Activated CD8-positive, alpha-beta T cell treated with anti-CD3 and anti-CD28 coated beads, Interleukin-2, amount 10 ng/mL, durations not matched to agents 7 days and 5 days (primary cell): ENCODE measurements at places on chromosomes 2 and 18. TPM values are rescaled to one million over a fixed set of nuclear protein-coding genes. Genes with fewer than 3 reads are reported as not detected.

- H3K4me3 ChIP-seq: no peak overlapping the region
- no peaks in the 10 kb centered on the region for H3K27me3 ChIP-seq
- no peak overlapping the region for H3K27ac ChIP-seq
- H3K36me3 ChIP-seq: no peaks in the 10 kb centered on the region
- DNase-seq: no peak
- H3K4me1 ChIP-seq: no peaks in the 10 kb centered on the region
These were observed 148.0 kb upstream of the SKOR2 start for GRCh38 chr18:47399475-47399874.

GRCh38 chr2:197606180-197606579 lies 69.2 kb downstream of the RFTN2 start:
- H3K4me1 ChIP-seq: peaks cover 2% of the 10 kb centered on the region
- H3K27ac ChIP-seq: no peak overlapping the region
- no peak for DNase-seq
- H3K4me3 ChIP-seq: no peak overlapping the region
- H3K27me3 ChIP-seq: peaks cover 10% of the 10 kb centered on the region

GRCh38 chr2:142044197-142044596 lies 86.6 kb downstream of the LRP1B start:
- no peak overlapping the region for H3K4me3 ChIP-seq
- no peaks in the 10 kb centered on the region for H3K36me3 ChIP-seq
- no peak overlapping the region for H3K27ac ChIP-seq
- H3K27me3 ChIP-seq: no peaks in the 10 kb centered on the region

DNA sequence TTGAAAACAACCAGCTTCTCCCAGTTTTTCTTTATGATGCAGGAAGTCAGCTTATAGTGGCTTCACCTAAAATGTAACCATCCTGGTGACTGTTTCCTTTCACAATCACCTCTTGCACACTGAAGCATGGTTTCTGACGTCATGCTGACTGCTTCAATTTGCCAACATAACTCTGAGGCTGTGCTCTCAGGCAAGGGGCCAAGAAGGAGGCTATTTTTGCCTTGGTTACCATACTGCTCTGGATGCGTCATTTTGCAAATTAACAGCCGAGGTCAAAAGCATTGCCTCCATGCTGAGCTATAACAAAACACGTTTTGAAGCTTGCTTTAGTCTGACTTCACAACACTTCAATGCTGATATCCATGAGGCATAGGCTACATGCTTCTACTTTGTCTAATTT lies 397.8 kb downstream of the METTL4 start:
- H3K36me3 ChIP-seq: no peaks in the 10 kb centered on the region
- H3K27me3 ChIP-seq: no peaks in the 10 kb centered on the region
- H3K27ac ChIP-seq: no peak overlapping the region
- DNase-seq: no peak
- H3K4me1 ChIP-seq: no peaks in the 10 kb centered on the region

The B3GNT7 gene
- 0.26 TPM for total RNA-seq

DNA sequence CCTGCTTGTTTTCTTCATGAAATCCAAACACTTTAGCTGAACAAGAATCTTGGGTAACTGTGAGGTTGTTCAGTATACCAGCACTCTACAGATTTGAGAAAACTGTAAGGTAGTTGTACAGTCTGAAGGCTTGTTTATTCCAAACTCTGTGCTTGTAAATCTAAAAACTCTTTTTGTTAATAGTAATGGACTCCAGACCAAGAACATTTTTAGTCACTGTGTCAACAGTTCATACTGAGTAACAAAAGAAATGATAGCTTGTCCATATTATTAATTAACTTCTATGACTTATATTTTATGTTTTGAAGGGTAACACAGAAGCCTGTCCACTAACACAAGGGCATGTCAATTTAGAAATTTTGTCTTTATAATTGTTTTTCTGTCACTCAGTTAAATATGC lies 72.2 kb upstream of the KYNU start:
- H3K4me1 ChIP-seq: no peaks in the 10 kb centered on the region
- no peak overlapping the region for H3K4me3 ChIP-seq
- H3K27ac ChIP-seq: no peak overlapping the region
- H3K27me3 ChIP-seq: no peaks in the 10 kb centered on the region

- H3K4me3 ChIP-seq: no peak overlapping the region
- H3K36me3 ChIP-seq: no peaks in the 10 kb centered on the region
- peaks cover 29% of the 10 kb centered on the region for H3K4me1 ChIP-seq
- no peak for DNase-seq
- no peak overlapping the region for H3K27ac ChIP-seq
These were observed 5.8 kb upstream of the TLK1 start for GRCh38 chr2:171166328-171166983.

DNA sequence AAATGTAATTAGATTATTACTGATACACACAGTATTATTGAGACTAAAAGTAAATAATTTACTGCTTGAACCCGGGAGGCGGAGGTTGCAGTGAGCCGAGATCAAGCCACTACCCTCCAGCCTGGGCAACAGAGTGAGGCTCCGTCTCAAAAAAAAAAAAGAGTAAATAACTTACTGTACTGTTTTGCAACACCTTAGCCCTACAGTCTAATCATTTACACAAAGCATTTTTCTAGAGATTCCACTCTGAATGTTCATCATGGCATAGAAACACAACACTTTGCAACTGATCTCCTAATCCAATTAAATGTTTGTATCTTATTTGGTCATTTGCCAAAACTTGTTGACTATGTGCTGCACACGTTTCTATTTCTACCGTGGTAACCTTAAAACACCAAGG lies 23.4 kb upstream of the RMP24 start:
- no peaks in the 10 kb centered on the region for H3K36me3 ChIP-seq
- no peak overlapping the region for H3K4me3 ChIP-seq
- no peak for DNase-seq
- no peak overlapping the region for H3K27ac ChIP-seq
- peaks cover 10% of the 10 kb centered on the region for H3K27me3 ChIP-seq
- peaks cover 3% of the 10 kb centered on the region for H3K4me1 ChIP-seq

DNA sequence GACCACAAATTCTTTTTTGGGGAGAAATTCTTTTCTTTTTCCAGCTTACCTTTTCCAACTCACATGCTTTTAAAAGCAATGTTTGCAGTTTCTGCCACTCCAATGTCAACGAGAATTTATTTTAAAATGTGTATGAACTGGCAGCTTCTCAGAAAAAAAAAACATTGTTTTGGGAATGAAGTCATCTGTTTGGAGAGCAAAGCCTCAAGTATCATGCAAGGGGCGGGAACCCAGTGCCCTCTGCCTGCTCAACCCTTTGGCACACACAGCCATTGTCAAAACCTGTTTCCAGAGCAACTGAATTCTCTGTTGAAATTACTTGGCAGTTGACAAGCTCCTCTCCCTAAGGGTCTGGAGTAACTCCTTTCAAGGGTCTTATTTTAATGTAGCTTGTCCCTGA lies 128.5 kb downstream of the QPCT start:
- no peak for DNase-seq
- no peak overlapping the region for H3K27ac ChIP-seq
- H3K4me3 ChIP-seq: no peak overlapping the region
- no peaks in the 10 kb centered on the region for H3K36me3 ChIP-seq
- H3K27me3 ChIP-seq: no peaks in the 10 kb centered on the region

- no peak overlapping the region for H3K4me3 ChIP-seq
- H3K4me1 ChIP-seq: no peaks in the 10 kb centered on the region
These were observed 128.6 kb downstream of the KCTD1 start for GRCh38 chr18:26419746-26420145.

The OTOS gene
- total RNA-seq: not detected

DNA sequence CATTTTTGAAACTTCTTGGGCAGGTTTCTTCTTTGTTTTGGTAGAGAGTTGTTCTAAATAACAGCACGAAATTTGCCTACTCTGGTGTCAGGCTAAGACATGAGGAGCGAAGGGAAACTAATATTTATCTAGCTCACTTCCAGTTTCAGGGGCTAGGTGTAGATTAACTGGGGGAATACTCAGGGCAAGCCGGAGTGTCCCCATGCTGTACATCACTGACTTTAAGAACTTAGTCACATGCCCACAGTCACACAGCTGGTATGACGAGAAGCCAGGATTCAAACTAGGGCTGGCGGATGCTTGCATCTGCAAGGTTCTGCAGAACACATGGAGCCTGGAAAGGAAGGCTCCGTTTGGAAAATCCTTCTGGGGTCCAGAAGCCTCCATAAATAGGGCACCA lies 133.3 kb downstream of the ALPK2 start:
- H3K4me1 ChIP-seq: peaks cover 9% of the 10 kb centered on the region
- no peaks in the 10 kb centered on the region for H3K36me3 ChIP-seq
- no peak for DNase-seq
- peaks cover 35% of the 10 kb centered on the region for H3K27me3 ChIP-seq
- H3K4me3 ChIP-seq: no peak overlapping the region

- no peak for DNase-seq
- no peaks in the 10 kb centered on the region for H3K4me1 ChIP-seq
- H3K36me3 ChIP-seq: no peaks in the 10 kb centered on the region
- H3K27ac ChIP-seq: no peak overlapping the region
- H3K4me3 ChIP-seq: no peak overlapping the region
- H3K27me3 ChIP-seq: peaks cover 26% of the 10 kb centered on the region
These were observed 121.7 kb upstream of the SMAD2 start for GRCh38 chr18:48051945-48052840.

The MRO gene
- total RNA-seq: not detected

The RESP18 gene
- total RNA-seq: not detected

DNA sequence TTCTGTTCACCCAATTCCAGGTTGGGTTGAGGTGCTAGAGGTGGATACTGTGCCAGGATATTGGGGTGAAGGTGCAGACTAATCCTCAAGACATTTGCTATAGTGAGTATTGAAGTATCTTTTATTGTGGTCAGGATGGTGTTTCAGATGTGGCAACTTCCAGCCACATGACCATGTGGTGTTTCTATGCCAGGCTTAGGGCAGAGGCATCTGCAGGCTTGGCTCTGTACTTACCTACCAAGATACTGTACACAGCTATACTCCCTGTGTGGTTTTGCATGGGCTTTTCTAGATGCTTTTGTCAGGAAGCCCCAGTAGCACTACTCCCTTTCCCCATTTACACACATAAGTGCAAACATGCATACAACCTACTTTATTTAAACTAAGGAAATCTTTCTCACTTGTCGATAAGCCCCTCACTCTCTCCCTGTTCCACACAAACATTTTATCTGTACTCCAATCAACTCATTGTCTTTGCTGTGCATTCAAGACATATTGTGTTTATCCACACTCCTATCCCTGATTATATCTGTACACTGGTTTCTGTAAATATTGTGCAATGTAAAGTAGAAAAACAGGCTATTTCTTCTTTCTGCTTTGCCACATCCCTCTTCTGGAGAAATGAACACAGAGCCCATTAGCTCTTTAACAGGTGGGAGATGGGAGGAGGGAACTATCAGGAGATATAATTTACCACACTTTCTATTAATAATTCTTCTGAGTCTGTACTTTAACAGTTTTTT lies 12.3 kb downstream of the ARL6IP6 start:
- peaks cover 12% of the 10 kb centered on the region for H3K36me3 ChIP-seq
- peak; percentile 70 for DNase-seq
- H3K27me3 ChIP-seq: no peaks in the 10 kb centered on the region
- no peak overlapping the region for H3K27ac ChIP-seq
- H3K4me1 ChIP-seq: peaks cover 27% of the 10 kb centered on the region

DNA sequence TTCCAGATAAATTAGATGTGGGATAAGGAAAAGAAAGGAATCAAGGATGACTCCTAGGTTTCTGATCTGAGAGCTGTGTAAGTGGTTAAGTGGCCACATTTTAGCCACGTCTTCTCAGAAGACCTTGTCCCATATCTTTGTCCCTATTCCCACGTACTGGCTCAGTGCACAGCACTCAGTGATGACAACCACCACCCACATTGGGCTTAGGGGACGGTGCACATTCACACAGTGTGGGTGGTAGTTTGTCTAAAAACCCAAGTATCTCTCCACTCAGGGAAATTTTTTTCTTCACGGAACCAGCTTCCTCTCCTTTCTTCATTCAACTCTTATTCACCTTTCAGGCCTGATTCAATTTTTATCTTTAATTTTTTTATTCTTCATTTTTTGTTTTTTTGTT lies 30.6 kb upstream of the GCC2 start:
- no peaks in the 10 kb centered on the region for H3K4me1 ChIP-seq
- no peak for DNase-seq
- H3K27ac ChIP-seq: no peak overlapping the region
- H3K36me3 ChIP-seq: no peaks in the 10 kb centered on the region

- peaks cover 18% of the 10 kb centered on the region for H3K4me1 ChIP-seq
- H3K27ac ChIP-seq: no peak overlapping the region
- DNase-seq: no peak
- peaks cover 53% of the 10 kb centered on the region for H3K36me3 ChIP-seq
- H3K4me3 ChIP-seq: no peak overlapping the region
These were observed 7.0 kb downstream of the KRCC1 start for GRCh38 chr2:88048541-88048940.

DNA sequence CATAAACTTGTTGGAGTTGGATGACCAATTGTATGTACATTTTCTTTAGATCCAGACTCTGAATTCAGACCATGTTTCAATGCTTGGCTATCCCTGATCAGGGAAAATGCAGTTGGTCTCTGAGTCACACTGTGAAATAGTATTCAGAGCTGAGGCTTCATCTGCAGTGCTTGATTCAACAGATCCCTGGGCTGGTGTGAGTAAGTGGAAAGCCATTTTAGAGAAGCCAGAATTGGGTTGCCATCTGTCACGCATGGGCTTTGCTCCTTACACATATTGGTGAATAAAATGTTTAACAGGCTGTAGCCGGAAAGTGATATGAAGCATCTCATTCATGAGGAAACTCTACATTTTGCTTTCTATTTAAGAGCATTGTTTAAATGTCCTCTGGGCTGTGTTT lies 50.0 kb upstream of the ACYP2 start:
- no peaks in the 10 kb centered on the region for H3K36me3 ChIP-seq
- no peak overlapping the region for H3K27ac ChIP-seq
- H3K27me3 ChIP-seq: no peaks in the 10 kb centered on the region
- no peaks in the 10 kb centered on the region for H3K4me1 ChIP-seq
- no peak overlapping the region for H3K4me3 ChIP-seq

- H3K4me1 ChIP-seq: no peaks in the 10 kb centered on the region
- H3K4me3 ChIP-seq: no peak overlapping the region
- H3K36me3 ChIP-seq: no peaks in the 10 kb centered on the region
These were observed 79.8 kb upstream of the PIK3C3 start for GRCh38 chr18:41875094-41875780.

The BARD1 gene
- 57.1 TPM for total RNA-seq

- H3K27me3 ChIP-seq: peaks cover 24% of the 10 kb centered on the region
- DNase-seq: no peak
- H3K4me3 ChIP-seq: no peak overlapping the region
- H3K36me3 ChIP-seq: no peaks in the 10 kb centered on the region
These were observed 40.6 kb downstream of the KIAA2012 start for GRCh38 chr2:202113571-202114142.

The UGT1A9 gene
- total RNA-seq: not detected

The RASGRP3 gene
- total RNA-seq: 4.0 TPM

- peaks cover 12% of the 10 kb centered on the region for H3K36me3 ChIP-seq
- H3K4me3 ChIP-seq: peak overlapping the region; percentile 90
- peaks cover 2% of the 10 kb centered on the region for H3K27me3 ChIP-seq
- no peak for DNase-seq
- peaks cover 36% of the 10 kb centered on the region for H3K4me1 ChIP-seq
These were observed 2.1 kb downstream of the STK39 start for GRCh38 chr2:168245074-168245825.

- peaks cover 27% of the 10 kb centered on the region for H3K27me3 ChIP-seq
- peaks cover 14% of the 10 kb centered on the region for H3K4me1 ChIP-seq
- H3K4me3 ChIP-seq: peak overlapping the region; percentile 57
These were observed 11.3 kb upstream of the MLPH start for GRCh38 chr2:237475704-237476141.

DNA sequence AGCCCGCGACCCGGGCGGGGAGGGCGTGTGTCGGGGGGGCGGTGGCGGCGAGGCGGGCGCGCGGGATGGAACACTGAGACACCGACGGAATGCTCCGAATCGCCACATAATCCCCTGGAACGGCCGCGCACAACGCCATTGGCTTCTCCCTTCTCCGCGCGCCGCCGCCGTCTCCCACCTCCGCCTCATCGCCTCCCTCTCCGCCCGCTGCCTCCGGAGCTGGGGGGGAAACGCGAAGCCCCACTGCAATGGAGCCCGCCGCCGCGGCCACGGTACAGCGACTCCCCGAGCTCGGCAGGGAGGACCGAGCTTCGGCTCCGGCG lies at the start of gene PHLPP1:
PHLPP1 (plus strand) TSS at position 106 of the 323 bp plus-strand sequence; CDS start at position 249, 143 bp downstream.
- peak within 1 kb of the TSS; percentile 88 for H3K4me3 ChIP-seq
- no peaks in the 10 kb centered on the region for H3K36me3 ChIP-seq
- DNase-seq: no peak
